ENCODE measurements at places on chromosomes 2 and 18. TPM values are rescaled to one million over a fixed set of nuclear protein-coding genes. Genes with fewer than 3 reads are reported as not detected.

Gene IL1RL2
- 1.2 TPM for total RNA-seq

Gene CROCC2
- total RNA-seq, result 0.12 TPM

Gene DPP4
- 18.4 TPM for total RNA-seq

Gene SP5
- 1.9 TPM for total RNA-seq

Gene EFR3B
- total RNA-seq, result 0.33 TPM

Gene KCTD1
- 6.4 TPM for total RNA-seq

Gene PTPRN
- total RNA-seq, result not detected

Gene PSMA8
- total RNA-seq, result not detected

Gene ATP6V1B1
- total RNA-seq, result not detected

Gene CIAO1
- 69.5 TPM for total RNA-seq

DNA sequence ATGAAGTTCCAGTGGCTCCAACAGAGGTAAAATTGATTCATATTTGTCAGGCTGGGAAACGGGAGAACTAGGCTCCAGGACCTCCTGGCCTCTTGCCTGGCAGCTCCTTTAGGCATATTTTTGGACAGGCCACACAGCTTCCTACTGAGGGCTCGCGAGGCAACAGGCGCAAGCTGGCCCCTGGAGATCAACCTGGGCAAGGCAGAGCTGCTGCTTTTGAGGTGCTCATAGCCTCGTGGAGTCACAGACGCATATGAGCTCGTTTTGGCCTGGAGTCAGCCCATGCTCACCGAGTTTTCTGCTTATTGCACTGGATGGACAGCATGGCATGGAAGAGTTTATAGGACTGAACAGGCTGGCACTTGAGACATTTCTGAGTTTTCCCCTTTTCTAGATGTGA is 97.7 kb downstream of the CAPN13 start:
- DNase-seq, result no peak

- no peak for DNase-seq
These were observed 14.8 kb downstream of the ASB1 start for GRCh38 chr2:238441262-238442114.

DNA sequence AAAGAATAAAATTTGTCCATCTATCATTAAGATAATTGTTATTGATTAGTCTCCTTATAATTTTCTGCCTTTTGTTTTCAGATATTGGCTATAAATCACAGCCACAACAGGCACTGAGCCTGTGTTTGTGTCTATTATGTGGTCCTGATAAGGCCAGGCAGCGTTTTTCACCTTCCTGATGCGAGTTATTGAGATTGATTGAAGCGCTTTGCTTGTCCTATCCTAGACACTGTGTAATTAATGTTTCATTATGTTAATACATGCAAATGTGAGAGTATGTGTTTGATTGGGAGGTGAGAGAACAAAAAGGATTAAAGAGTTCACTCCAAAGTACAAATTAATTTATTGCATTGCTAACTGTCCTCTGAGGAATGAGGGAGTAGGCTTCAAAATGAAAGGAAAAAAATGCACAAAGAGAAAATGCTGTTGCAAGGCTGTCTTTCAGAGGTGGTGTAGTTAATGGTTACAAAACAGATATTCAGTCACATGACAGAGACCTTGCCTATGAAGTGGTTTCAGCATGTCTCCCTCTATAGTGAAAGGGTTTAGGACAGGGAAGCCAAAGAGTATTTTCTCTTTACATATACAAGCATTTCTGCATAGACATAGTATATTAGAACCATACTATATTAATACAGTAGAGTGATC is 391.1 kb downstream of the DCC start:
- no peak for DNase-seq

DNA sequence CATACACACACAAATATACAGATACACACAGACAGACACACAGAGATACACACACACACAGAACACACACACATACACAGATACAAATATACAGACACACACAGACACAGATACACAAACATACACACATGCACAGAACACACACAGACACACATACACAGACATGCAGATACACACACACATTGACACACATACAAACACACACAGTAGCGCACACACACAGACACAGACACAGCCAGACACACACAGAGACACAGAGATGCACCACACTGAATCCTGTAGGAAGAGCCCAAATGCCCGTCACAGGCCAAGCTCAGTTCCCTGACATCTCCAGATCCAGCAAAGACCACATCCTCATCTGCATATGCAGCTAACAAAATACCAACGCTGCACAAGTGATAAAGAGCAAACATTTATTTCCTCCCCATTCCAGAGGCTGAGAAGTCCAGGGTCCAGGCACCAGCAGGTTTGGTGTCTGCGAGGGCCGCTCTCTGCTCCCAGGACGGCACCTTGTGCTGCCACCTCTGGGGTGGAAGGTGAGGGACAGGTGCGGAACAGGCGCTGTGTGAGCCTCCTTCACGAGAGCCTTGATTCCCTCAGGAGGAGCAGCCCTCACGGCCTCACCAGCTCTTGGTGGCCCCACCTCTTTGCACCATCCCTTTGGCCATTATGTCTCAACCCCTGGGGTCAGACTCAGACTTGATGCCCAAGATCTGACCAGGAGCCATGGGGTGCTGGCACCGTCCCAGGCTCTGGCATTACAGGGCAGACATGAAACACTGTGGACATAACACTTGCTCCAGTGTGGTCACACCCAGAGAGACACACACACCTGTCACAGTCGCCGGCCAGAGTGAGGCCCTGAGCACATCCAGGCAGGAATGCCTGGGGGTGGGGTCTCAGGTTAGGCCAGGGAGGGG is 108.7 kb downstream of the NDUFA10 start:
- DNase-seq, result peak; percentile 39

GRCh38 chr2:158931572-158931971 is 36.9 kb upstream of the TANC1 start:
- no peak for DNase-seq

- no peak for DNase-seq
These were observed 140.3 kb upstream of the DDX18 start for GRCh38 chr2:117674172-117674571.

DNA sequence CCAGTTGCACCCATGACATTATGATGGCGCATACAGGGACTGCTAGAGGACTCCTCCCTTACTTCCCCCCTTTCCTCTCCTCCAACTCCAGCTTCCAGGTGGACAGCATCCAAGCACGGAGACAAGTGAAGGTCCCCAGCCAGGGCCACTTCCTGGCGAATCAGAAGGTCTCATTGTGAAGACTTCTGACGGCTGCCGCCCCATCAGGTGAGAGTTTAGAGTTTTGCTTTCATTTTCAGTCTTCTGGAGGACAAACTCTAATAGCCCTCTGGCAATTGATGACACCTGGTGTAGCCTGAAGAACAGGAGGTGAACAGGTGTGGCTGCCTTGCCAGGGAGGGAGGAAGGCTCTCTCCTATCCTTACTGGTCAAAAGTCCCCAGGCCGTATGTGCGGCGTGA is 77.3 kb upstream of the KCNH7 start:
- no peak for DNase-seq

DNA sequence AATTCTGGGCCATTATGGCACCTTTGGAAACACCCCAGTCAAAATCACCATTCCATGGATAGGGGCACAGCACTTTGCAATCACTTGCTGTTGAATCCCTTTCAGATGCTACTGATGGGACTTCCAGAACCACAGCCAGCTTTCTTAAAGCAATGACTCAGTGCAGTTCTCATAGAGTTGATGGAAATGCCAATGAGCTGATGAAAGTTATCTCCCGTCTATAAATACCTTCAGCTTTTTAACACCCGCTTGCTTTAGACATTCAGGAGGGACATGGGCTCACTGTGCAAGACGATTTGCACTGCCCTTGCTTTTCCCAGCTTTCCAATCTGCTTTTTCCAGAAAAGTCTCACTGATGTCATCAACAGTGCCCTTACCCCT is 66.7 kb upstream of the RPL31 start:
- peak; percentile 6 for DNase-seq

GRCh38 chr2:168543037-168543436 is 87.0 kb downstream of the CERS6 start:
- no peak for DNase-seq

DNA sequence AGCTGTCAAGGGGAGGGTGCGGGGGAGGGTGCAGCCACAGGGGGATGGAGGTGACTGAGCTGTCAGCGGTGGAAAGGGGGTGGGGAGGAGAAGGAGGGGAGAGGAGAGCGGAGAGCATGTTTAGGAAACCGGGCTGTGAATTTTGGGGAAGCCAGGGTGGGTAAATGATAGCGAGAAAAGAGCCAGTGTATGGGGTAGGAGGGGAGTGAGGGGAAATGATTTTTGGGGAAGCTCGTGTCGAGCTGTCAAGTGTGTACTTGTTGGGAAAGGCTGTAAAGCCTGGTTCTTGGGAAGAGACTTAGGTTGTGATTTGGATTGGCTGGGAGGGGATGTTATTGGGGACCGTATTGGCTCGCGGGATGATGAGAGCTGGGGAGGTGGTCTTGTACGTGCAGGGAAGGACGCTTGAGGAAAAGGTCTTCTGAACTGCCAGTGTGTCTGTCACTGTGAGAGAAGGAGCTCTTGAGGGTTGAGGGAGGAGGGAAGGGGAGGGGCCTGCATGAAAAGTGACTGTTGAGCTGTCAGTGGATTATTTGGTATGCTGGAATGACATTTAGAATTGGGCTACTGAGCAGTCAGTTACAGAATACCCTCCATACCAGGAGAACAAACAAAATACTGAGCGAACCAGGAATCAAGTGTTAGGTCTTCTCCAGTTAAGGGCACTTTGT is 1.0 kb downstream of the UBR3 start:
- DNase-seq, result peak; percentile 63

DNA sequence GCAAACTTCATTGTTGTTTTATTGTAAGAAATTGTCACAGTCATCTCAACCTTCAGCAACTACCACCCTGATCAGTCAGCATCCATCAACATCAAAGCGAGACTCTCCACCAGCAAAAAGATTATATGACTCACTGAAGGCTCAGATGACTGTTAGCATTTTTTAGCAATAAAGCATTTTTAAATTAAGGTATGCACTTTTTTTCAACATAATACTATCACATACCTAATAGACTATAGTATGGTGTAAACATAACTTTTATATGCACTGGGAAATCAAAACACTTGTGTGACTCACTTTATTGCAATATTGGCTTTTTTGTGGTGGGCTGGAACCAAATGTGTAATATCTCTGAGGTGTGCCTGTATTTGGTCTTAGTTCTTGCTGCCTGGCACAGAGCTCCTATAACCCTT is 15.6 kb downstream of the SCN1A start:
- no peak for DNase-seq

- DNase-seq, result no peak
These were observed 27.1 kb downstream of the CRACDL start for GRCh38 chr2:98908931-98909316.

GRCh38 chr18:55918444-55918843 is 330.5 kb upstream of the TCF4 start:
- DNase-seq, result no peak

- DNase-seq, result no peak
These were observed 252.6 kb upstream of the LINC00305 start for GRCh38 chr18:64401268-64402060.

- DNase-seq, result no peak
These were observed 51.5 kb downstream of the SMIM21 start for GRCh38 chr18:75376004-75376403.

DNA sequence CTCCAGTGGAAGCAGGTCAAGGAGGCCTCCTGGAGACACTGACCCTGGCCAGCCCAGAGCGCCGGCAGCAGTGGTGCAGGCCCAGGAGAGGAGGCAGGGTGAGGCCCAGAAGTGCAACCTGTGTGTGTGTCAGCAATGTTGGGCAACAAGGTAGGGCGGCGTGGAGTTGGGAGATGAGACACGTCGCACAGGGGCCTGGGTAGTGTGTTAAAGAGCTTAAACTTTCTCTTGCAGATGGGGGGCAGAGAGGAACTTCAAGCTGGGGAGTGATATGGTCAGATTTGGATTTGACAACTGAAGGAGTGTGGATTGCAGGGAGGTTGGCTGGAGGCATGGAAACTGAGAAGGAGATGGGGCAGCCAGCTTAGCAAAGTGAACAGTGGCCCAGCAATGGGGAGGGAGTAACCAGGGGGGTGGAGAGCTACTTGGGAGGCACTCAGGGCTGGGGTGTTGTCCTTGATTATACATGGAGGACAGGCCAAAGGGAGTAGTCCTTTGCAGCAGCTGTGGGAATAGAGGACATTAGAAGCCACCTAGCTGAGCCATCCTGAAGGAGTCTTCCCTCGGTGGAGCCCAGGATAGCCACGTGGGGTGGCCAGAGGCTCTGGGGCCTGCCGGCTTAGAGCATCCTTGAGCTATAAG is 278.6 kb upstream of the HS6ST1 start:
- DNase-seq, result no peak

GRCh38 chr2:132779206-132779721 is 109.3 kb upstream of the LYPD1 start:
- no peak for DNase-seq

DNA sequence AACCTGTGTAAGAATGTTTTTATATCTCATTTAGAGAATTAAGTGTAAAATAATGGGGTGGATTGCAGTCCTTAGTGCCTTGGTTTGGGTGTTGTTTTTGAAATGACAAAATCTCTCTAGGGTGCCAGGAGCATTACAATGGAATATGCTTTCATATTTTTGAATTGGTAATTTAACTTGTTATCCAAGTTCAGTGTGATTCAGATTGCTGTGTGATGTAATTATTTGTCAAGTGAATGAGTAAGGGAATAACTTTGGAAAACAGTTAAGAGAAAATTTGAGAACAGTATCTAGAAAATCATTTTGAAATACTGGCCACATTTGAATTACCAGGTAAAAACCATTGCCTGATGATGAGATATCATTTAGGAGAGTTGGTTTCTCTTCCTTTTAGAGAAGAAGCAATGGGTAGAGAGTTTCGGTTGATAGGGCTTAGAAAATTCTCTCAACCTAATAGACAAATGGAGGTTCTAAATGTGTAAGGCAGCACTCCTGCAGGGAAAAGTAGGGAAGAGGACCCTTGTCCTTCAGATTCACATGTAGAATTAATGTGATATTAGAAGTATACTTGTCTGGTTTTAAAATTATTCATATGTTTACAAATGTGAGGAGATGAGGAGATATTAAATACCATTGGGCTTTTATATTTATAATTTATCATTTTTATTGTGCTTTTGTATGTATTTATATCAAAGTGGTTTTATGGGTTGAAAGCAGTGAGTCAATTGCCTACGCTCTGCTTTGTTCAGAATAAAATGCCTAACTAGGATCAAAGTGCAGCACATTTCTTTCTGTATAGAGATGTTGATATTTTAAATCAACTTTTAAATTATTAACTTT is 124.8 kb downstream of the PHLPP1 start:
- no peak for DNase-seq

DNA sequence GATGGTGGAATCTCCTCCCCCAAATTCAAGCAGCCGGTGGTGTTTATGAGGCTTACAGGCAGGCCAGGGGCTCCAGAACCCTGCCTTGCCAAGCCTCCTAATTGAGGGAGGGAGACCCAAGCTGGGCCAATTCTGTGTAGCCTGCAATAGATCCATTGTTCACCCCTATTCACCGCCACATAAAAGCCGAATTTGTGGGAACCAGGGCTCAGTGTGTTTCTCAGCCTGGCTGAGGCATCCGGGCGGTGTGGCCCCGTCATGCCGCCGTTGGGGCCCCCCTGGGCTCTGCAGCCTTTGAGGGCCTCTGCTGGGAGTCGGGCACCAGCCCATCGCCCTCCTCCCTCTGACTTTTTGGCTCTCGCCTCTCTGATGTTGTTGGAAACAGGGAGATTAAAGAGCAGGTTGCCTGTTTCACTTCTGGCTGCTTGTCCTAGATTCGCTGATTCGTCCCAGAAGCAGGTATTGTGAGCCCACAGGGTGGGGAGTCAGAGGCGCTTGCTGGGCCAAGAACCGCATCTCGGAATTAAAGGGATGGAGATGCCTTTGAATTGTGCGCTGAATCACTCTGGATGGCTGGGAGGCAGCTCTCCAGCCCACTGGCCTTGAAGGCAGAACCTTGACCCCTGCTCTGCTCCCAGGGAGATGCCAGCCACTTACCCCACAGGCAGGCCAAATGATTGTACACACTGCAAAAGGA is 14.7 kb upstream of the OTOS start:
- DNase-seq, result no peak

- no peak for DNase-seq
These were observed 158.9 kb downstream of the DOK6 start for GRCh38 chr18:69559604-69560003.

All from right lobe of liver (tissue), 6 donors.